AG20443 (cell line): ENCODE measurements at places on chromosomes 13 and 19.

GRCh38 chr13:114001331-114002008 lies 27.6 kb upstream of the C13orf46 start:
- DNase-seq: no peak

GRCh38 chr13:67147342-67148133 lies 82.6 kb downstream of the PCDH9 start:
- peak; percentile 14 for DNase-seq

GRCh38 chr13:43036351-43037250 lies 13.2 kb downstream of the DNAJC15 start:
- no peak for DNase-seq

DNA sequence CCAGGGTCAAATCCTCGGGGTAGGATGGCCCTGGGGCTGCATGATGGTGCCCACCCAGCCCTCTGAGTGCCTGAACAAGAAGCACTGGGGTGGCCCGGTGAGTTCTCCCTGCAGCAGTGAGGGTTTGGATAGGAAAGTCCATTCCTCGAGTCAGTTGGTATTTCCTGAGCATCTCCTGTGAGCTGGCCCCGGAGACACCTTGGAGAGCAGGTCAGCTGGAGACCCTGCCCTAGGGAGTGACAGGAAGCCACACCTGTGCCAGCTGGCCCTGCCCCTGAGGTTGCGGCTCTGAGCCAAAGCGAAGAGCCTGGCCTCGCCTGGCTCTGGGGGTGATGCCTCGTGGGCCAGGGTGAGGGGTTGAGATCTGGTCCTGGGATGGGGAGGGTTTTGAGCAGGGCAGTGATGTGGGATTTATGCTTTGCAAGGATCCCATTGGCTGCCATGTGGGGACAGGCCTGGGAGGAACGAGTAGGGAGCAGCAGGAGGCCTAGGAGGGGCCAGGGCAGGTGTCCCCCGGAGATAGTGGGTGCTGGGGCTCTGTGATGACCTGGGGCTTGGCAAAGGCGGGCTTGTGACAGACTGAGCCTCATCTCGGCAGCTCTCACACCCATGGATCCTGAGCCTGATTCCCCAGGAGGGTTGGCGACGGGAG lies 16.0 kb downstream of the CRTC1 start:
- DNase-seq: no peak

- DNase-seq: no peak
These were observed 20.3 kb downstream of the ATP11A start for GRCh38 chr13:112709825-112710783.

GRCh38 chr19:2275588-2276428 lies 6.2 kb downstream of the PEAK3 start:
- no peak for DNase-seq

- peak; percentile 11 for DNase-seq
These were observed 1937.6 kb downstream of the PCDH9 start for GRCh38 chr13:65292488-65292901.

DNA sequence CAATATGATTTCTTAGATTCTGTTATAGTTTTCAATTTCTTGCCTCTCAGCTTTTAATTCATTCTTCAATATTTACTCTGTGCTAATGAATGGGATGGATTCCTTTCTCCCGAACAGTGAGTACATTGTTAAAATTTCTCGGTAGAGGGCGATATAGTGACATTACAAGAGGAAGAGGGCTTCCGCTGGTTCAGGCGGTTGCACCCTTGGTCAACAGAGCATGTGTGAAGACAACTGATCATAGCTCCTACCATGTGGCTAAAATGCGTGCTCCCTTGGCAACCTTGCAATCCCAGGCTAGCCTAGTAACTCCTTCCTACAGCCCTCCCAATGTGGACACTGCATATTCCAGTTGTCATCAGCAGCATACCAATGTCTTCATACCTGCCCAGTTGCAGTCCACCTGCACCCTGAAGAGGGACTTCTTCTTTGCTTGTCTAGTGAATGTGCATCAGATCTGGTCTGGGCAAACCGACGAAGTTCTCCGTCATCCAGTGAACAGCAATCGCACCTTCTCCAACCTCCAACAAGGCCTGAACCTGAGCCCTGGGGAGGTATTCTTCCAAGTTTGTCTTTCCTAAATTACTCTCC lies 653.0 kb upstream of the GPC6 start:
- peak; percentile 12 for DNase-seq

DNA sequence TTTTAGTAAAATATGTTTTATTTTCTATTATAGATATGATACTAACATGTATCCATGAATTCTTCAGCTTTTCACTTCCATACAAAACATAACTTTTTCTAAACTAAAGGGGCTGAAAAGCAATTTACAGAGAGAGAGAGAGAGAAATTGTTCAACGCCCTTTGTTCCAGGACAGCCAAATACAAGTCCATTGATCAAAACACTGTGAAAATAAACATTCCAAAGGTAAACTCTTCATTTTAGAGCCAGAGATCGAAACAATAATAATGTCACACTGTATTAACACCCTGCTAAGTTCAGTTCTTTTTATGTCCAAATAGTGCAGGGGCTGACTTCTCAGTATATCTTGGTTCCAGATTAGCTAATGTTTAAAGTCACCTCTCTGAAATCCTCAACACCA lies 516.2 kb upstream of the ATXN8OS start:
- DNase-seq: no peak

DNA sequence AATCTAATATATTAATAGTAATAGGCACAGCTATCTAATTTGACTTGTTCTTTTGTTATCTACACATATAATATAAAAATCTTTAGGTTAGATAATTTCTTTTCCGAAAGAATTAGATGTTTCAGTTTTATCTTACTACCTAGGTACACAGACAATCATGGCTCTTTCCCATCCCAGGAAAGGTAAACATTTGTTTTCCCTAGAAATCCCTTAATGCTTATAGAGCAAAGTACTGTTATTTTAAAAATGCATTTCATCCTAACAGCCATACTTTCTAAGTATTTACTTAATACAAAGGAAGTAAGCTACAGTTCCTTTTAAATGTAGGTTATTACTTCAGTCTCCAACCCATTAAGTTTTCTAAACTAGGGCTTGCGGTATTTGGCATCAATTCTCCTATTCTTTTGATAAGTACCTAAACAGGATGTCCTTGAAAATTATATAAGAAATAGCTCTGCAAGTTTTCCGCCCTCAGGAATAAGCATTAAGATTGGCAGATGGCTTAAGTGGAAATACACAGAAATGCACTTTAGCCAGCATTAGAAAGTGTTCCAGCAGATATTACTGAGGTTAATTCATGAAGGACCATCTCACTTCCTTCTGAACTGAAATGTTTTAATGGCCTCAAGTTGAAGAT lies 616.2 kb upstream of the SPRY2 start:
- DNase-seq: no peak

DNA sequence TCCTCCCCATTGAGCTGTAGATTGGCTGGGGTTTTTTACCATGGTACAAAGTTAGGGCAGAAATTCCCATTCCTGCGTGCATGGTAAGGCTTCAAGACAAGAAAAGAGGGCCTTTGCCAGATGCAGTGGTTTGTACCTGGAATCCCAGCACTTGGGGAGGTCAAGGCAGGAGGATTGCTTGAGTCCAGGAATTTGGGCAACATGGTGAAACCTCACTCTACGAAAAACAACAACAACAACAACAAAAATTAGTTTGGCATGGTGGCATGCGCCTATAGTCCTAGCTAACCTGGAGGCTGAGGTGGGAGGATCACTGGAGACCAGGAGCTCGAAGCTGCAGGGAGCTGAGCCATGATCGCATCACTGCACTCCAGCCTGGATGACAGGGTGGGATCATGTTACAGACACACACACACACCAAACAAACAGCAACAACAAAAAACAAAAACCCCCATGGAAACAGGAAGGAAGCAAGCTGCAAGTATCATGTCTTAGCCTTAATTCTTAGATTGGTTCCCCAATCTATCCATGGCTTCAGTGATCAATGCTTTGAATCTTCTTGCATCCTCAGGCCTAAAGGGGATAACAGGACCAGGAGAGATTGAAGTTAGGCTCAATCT lies 5.5 kb upstream of the WTIP start:
- DNase-seq: no peak

DNA sequence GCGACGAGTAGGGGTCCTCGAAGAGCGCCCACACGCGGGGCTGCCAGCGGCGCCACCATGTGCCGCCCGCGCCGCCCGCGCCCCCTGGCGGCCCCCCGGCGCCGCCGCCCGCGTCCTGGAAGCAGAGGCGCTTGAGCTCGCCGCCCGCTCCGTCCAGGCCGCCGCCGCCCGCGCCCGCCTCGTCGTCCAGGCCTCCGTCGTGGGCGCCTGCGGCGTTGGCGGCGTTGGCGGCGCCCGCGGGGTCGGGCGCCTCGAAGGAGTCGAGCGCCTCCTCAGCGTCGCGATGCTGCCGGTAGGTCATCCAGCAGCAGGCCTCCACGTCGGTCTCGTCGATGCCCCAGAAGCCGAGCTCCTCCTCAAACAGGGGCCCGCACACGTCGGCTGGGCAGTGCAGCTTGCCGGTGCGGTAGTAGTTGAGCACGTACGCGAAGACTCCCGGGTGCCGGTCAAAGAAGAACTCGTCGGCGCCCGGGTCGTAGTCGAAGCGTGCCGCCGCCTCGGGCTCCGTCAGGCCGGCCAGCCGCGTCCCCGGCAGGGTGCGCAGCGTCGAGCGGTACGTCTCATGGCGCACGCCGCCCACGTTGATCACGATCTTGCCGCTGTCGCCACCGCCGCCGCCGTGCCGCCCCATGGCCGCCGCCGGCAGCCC lies 829 bp downstream of the KCNC3 start:
- DNase-seq: no peak

- no peak for DNase-seq
These were observed 1.1 kb upstream of the ZNF845 start for GRCh38 chr19:53332484-53332883.

GRCh38 chr19:48480558-48481500 lies 11.7 kb downstream of the CYTH2 start:
- peak; percentile 56 for DNase-seq

DNA sequence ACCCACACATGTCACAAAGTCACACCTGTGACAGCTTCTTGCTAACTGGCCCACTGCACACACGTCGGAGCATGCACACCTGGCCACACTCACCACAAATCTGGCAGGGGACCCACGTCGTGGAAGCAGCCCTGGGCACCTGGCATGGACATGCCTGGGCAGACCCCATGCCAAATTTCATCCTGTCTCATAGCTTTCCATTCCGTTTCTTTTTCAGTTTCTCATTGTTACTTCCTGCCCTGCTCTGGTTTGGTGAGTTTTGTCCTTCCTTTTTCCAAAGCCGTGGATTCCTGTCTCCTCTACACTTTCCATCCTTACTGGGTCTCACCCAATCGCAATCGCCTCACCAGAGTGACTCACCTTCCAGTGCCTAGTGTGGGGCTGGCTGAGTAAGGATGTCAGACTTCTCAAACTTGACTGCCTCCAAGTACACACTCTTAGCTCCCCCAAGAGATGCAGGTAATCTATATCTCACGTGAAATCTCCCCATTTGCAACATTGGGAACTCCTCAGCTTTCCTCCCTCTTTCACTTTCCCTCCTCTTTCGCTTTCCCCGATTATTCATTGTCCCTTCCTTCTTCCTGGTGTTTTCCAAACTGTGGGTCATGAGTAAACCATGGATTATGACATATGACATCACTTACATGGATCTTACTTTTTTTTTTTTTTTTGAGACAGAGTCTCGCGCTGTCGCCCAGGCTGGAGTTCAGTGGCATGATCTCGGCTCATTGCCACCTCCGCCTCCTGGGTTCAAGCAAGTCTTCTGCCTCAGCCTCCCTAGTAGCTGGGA lies 1.6 kb upstream of the BBC3 start:
- peak; percentile 59 for DNase-seq

- DNase-seq: no peak
These were observed 20.6 kb upstream of the ADGRE1 start for GRCh38 chr19:6866741-6867151.

GRCh38 chr13:111999352-111999751 lies 67.6 kb upstream of the SOX1 start:
- DNase-seq: no peak

DNA sequence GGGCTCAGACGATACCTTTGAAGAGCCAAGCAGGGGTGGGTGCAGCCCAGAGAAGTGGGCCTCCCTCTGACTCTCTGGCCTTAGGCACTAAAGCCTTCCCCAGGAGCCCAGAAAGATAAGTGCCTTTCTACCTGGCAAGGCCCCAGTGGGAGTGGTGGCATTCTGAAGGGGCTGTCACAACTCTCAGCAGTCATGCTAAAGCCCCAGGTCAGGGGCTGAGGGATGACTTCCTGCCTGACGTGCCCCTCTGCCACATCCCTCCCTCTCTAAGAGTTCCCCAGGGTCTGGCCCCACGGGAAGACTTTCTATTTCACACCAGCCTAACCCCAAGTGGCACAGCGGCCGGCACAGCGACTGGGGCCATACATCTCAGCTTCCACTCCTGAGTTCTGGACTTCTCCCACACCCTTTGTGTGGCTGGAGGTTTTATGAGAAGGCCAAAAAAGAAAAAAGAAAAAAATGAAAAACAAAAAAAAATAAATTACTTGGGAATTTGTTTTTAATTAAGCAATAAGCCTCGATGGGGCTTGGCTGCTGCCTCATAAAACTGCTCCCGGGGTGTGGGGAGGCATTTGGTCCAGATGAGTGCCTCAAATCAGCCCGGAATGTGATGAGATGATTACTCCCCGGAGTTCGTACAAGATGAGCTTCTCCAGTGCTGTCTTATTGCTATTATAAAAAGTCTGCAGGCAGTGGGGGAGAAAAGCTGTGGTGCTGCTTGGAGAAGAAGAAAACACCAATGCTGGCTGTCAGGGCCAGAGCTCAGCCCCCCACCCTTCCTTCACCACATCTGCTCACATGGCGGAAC lies 28.5 kb upstream of the PLEKHF1 start:
- peak; percentile 62 for DNase-seq

GRCh38 chr13:63299866-63300394 lies 1884.3 kb upstream of the PCDH20 start:
- DNase-seq: no peak

DNA sequence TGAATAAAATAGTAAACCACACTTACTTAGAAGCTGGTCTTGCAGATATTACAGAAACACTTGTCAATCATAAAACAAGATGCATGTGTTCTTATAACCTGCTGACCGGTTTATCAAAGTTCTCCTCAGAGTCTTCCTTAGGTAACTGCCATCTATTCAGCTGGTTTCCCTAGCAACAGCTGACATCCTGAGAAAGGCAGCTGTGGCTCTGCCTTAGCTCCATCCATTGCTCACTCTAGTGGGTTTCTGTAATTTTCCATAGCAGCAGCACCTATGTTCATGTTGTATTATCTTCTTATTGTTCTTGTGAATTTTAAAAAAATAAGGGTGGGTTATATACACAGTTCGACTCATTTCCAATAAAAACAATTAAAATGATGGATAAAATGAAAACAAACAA lies 87.8 kb downstream of the RAP2A start:
- no peak for DNase-seq
